ENCODE measurements at places on chromosomes 16 and 17. TPM values are rescaled to one million over a fixed set of nuclear protein-coding genes. Genes with fewer than 3 reads are reported as not detected.

Gene GAS7
- total RNA-seq = 2.9 TPM

Gene TOM1L2
- 19.8 TPM for total RNA-seq

Gene PLD2
- total RNA-seq = 31.4 TPM

Gene ZNF469
- 0.54 TPM for total RNA-seq

Gene ACD
- 54.0 TPM for total RNA-seq

Gene SLFN13
- total RNA-seq = 37.9 TPM

Gene RNF222
- 0.21 TPM for total RNA-seq

Gene ADAP2
- 1.3 TPM for total RNA-seq

Gene GJC1
- total RNA-seq = 2.5 TPM

Gene FA2H
- not detected for total RNA-seq

Gene NPB
- 0.27 TPM for total RNA-seq

Gene KRT40
- total RNA-seq = not detected

Gene PRR15L
- not detected for total RNA-seq

Gene OSBPL7
- total RNA-seq = 29.9 TPM

Gene MYL4
- not detected for total RNA-seq

Gene MPV17L
- total RNA-seq = not detected

Gene CX3CL1
- total RNA-seq = not detected

Gene RUSF1
- total RNA-seq = 35.6 TPM

Gene CYB561
- total RNA-seq = 0.27 TPM
